ENCODE measurements at places on chromosomes 2 and 18.

GRCh38 chr2:222976521-222977061 lies 75.4 kb upstream of the KCNE4 start:
- no peak for DNase-seq

GRCh38 chr2:226868331-226869162 lies 32.7 kb downstream of the RHBDD1 start:
- no peak for DNase-seq

- DNase-seq: no peak
These were observed 5.6 kb upstream of the LAMA3 start for GRCh38 chr18:23683671-23684070.

- DNase-seq: no peak
These were observed 20.3 kb downstream of the NPC1 start for GRCh38 chr18:23565916-23566547.

DNA sequence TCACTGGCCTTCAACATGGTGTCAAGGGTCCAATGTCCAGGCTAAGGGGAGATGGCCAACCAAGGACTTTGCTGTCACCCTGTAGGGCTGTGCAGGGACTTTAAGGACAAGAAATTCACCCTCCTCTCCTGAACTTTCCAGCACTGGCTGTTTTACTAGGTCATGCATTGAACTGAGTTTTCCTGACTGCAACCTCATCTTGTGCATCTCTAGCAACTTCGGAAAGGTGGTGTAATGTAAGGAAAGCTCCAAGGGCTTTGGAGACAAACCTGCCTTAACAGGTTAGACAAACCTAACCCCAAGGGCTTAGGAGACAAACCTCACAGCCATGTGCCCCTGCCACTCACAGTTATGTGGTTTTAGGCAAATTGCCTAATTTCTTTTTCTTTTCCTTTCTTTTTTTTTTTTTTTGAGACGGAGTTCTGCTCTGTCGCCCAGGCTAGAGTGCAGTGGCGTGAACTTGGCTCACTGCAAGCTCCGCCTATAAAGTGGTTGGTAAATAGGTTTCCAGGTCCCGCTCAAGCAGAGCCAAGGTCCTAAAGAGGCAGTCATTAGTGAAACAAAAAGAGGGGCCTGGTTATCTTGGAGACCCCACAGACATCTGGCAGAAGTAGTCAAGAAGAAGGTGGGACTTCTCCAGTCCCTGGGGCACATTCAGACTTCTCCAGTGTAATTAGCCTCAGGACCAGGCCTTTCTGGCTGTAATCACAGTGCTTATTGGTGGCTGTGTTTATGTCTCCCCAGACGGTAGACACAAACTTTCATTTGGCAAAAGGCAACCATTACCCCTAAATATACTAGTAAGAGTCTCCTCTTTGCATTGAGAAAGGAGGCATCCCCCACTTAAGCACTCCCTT lies 37.6 kb upstream of the PMAIP1 start:
- DNase-seq: no peak
